ENCODE measurements at places on chromosomes 2 and 18.

- H3K27me3 ChIP-seq = no peaks in the 10 kb centered on the region
- H3K4me3 ChIP-seq = no peak overlapping the region
- DNase-seq = no peak
- no peak overlapping the region for H3K27ac ChIP-seq
- H3K4me1 ChIP-seq = no peaks in the 10 kb centered on the region
Observed at GRCh38 chr2:114631146-114631545, 188.7 kb downstream of the DPP10 start.

GRCh38 chr2:97991081-97991856, 4.5 kb downstream of the TMEM131 start:
- H3K27ac ChIP-seq = peak overlapping the region; percentile 72
- no peak for DNase-seq
- no peaks in the 10 kb centered on the region for H3K27me3 ChIP-seq

GRCh38 chr18:76234676-76235060, 260.4 kb downstream of the ZNF516 start:
- H3K4me3 ChIP-seq = no peak overlapping the region
- DNase-seq = no peak
- no peaks in the 10 kb centered on the region for H3K4me1 ChIP-seq
- no peaks in the 10 kb centered on the region for H3K36me3 ChIP-seq

GRCh38 chr18:57469884-57470283, 34.7 kb downstream of the ONECUT2 start:
- DNase-seq = no peak
- H3K36me3 ChIP-seq = no peaks in the 10 kb centered on the region
- no peak overlapping the region for H3K4me3 ChIP-seq
- H3K27ac ChIP-seq = no peak overlapping the region

GRCh38 chr18:76805221-76805620, 17.1 kb upstream of the ZNF236 start:
- no peak overlapping the region for H3K4me3 ChIP-seq
- H3K27ac ChIP-seq = no peak overlapping the region

- H3K4me3 ChIP-seq = no peak overlapping the region
- DNase-seq = no peak
- no peaks in the 10 kb centered on the region for H3K27me3 ChIP-seq
- no peaks in the 10 kb centered on the region for H3K4me1 ChIP-seq
- H3K36me3 ChIP-seq = no peaks in the 10 kb centered on the region
Observed at GRCh38 chr18:28846958-28847357, 670.0 kb upstream of the CDH2 start.

- no peaks in the 10 kb centered on the region for H3K4me1 ChIP-seq
- H3K27ac ChIP-seq = no peak overlapping the region
- no peaks in the 10 kb centered on the region for H3K36me3 ChIP-seq
- DNase-seq = no peak
- H3K4me3 ChIP-seq = no peak overlapping the region
- H3K27me3 ChIP-seq = peaks cover 7% of the 10 kb centered on the region
Observed at GRCh38 chr2:172783165-172783898, 47.7 kb downstream of the RAPGEF4 start.

GRCh38 chr2:216354306-216354705, 18.0 kb downstream of the MARCHF4 start:
- peaks cover 4% of the 10 kb centered on the region for H3K4me1 ChIP-seq
- no peak overlapping the region for H3K4me3 ChIP-seq
- H3K27ac ChIP-seq = no peak overlapping the region
- H3K36me3 ChIP-seq = no peaks in the 10 kb centered on the region
- H3K27me3 ChIP-seq = peaks cover 24% of the 10 kb centered on the region
- DNase-seq = no peak

DNA sequence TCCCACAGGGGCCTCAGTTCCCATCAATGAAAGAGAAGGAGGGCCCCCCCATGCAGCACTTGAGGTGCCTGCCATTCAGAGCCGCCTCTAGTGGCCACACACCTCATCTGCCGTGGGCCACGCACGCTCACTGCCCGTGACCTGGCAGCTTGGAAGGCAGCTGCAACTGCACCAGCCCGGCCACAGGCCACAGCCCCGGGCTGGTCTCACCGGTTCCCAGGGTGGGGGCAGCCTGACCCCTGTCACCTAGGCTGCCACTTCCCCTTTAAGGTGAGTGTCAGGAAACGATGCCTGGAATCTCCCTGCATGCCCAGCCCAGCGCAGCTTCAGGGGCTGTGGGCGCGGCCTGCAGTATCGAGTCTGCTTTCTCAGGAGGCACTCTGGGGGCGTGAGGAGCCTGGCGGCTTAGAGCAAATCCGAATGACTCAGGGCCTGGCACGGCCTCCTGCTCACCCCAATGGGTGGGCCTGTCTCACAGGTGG, 2.6 kb downstream of the MAB21L4 start:
- no peaks in the 10 kb centered on the region for H3K4me1 ChIP-seq
- H3K27me3 ChIP-seq = peaks cover 8% of the 10 kb centered on the region
- H3K36me3 ChIP-seq = no peaks in the 10 kb centered on the region
- H3K4me3 ChIP-seq = no peak overlapping the region
- DNase-seq = no peak

- no peak overlapping the region for H3K4me3 ChIP-seq
- peaks cover 12% of the 10 kb centered on the region for H3K4me1 ChIP-seq
- H3K27me3 ChIP-seq = no peaks in the 10 kb centered on the region
Observed at GRCh38 chr2:47003641-47004427, 88.2 kb upstream of the MCFD2 start.

- H3K27me3 ChIP-seq = no peaks in the 10 kb centered on the region
- H3K36me3 ChIP-seq = no peaks in the 10 kb centered on the region
Observed at GRCh38 chr18:60092073-60092472, 192.3 kb downstream of the PMAIP1 start.

GRCh38 chr2:160269365-160269764, 69.3 kb upstream of the ITGB6 start:
- peak overlapping the region; percentile 86 for H3K4me3 ChIP-seq
- H3K27ac ChIP-seq = peak overlapping the region; percentile 82
- H3K27me3 ChIP-seq = peaks cover 8% of the 10 kb centered on the region
- peaks cover 3% of the 10 kb centered on the region for H3K36me3 ChIP-seq
- peaks cover 15% of the 10 kb centered on the region for H3K4me1 ChIP-seq

- DNase-seq = no peak
- H3K27ac ChIP-seq = no peak overlapping the region
- H3K4me3 ChIP-seq = no peak overlapping the region
- H3K4me1 ChIP-seq = peaks cover 7% of the 10 kb centered on the region
- H3K27me3 ChIP-seq = no peaks in the 10 kb centered on the region
Observed at GRCh38 chr2:43333656-43334144, 107.3 kb upstream of the ZFP36L2 start.

DNA sequence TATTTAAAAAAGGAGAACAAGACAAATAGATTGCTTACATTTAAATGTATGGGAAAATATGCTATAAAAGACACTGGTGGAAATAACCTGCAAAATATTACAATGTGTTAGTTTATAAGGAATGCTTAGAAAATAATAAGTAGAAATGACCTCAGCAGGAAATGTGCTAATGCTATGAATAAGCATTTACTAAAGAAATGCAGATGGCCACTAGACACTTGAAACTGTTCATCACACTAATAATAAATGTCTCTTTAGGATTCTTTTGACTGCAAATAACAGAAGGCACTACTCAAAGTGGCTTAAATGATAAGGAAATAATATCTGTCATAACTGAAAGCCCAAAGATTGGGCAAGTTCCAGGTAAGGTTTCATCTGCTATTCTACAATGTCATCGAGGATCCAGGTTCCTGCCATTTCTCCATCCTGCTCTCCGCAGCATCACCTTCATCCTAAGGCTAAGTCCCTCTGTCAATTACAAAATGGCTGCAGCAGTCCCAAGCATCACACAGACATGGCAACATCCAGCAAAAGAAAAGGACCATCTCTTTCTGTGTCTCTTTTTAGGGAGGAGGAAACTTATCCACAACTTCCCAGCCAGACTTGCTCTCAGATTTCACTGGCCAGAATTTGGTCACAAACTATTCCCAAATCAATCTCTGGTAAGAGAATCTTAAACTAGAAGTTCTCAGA, 21.9 kb downstream of the METTL8 start:
- H3K27ac ChIP-seq = no peak overlapping the region
- peaks cover 18% of the 10 kb centered on the region for H3K4me1 ChIP-seq
- no peaks in the 10 kb centered on the region for H3K27me3 ChIP-seq
- DNase-seq = no peak

DNA sequence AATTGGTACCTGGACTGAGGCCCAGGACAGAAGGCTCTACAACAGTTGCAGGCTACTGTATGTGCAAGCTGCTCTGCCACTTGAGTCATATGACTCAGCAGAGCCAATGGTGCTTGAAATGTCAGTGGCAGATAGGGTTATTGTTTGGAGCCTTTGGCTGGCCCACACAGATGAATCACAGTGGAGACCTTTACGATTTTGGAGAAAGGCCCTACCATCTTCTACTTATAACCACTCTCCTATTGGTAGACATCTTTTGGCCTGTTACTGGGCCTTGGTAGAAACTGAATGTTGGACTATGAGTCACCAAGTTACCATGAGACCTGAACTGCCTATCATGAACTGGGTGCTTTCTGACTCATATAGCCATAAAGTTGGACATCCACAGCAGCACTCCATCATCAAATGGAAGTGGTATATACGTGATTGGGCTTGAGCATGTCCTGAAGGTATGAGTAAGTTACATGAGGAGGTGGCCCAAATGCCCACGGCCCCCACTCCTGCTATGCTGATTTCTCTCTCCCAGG, 88.9 kb upstream of the NRXN1 start:
- DNase-seq = no peak
- H3K27ac ChIP-seq = no peak overlapping the region
- no peak overlapping the region for H3K4me3 ChIP-seq

GRCh38 chr2:17610521-17610920, 70.0 kb downstream of the VSNL1 start:
- no peak overlapping the region for H3K4me3 ChIP-seq
- peaks cover 9% of the 10 kb centered on the region for H3K27me3 ChIP-seq
- H3K36me3 ChIP-seq = no peaks in the 10 kb centered on the region
- no peak for DNase-seq
- H3K27ac ChIP-seq = no peak overlapping the region

GRCh38 chr18:3691705-3692104, 241.7 kb downstream of the TGIF1 start:
- H3K4me3 ChIP-seq = no peak overlapping the region
- H3K36me3 ChIP-seq = peaks cover 1% of the 10 kb centered on the region
- H3K27ac ChIP-seq = no peak overlapping the region
- DNase-seq = no peak

GRCh38 chr2:133586978-133587377, 18.7 kb upstream of the NCKAP5 start:
- H3K36me3 ChIP-seq = no peaks in the 10 kb centered on the region
- H3K4me3 ChIP-seq = no peak overlapping the region
- H3K4me1 ChIP-seq = no peaks in the 10 kb centered on the region
- no peak for DNase-seq
- H3K27me3 ChIP-seq = peaks cover 8% of the 10 kb centered on the region

GRCh38 chr2:210169516-210170195, 1.6 kb downstream of the KANSL1L start:
- peaks cover 9% of the 10 kb centered on the region for H3K4me1 ChIP-seq
- peak overlapping the region; percentile 95 for H3K4me3 ChIP-seq
- H3K27ac ChIP-seq = peak overlapping the region; percentile 90
- H3K36me3 ChIP-seq = no peaks in the 10 kb centered on the region
- peaks cover 5% of the 10 kb centered on the region for H3K27me3 ChIP-seq
- DNase-seq = no peak

DNA sequence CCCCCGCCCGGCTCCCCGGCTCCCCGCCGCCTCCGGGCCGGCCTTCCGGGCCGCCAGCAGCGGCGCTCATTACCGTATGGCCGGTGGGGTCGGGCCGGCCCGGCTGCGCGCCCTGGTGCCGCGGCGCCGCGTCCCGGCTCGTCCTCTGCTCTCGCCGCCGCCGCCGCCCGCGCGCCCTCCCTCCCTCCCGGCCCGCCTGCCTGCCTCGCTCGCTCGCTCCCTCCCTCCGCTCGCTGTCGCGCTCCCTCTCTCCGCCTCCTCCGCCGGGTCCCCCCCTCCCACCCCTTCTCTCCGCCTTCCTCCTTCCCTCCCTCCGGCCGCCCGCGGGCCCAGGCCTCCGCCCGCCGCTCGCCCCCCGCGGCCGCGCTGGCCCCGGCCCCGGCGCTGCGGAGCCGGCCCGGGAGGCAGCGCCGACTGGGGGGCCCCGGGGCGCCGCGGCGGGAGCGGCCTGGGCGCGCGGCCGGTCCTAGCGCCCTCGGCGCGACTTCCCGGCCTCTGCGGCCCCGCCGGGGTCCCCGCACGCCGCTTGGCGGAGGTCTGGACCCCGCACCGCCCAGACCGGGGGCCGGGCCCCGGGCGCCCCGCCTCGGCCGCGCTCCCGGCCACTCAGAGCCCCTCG, at the start of gene DNMT3A:
DNMT3A (minus strand) TSS at position 173 of the 619 bp plus-strand sequence. CDS start 27,941 bp downstream, outside the sequence.
- peak within 1 kb of the TSS; percentile 90 for H3K27ac ChIP-seq
- H3K27me3 ChIP-seq = no peaks in the 10 kb centered on the region
- H3K4me1 ChIP-seq = peaks cover 10% of the 10 kb centered on the region

DNA sequence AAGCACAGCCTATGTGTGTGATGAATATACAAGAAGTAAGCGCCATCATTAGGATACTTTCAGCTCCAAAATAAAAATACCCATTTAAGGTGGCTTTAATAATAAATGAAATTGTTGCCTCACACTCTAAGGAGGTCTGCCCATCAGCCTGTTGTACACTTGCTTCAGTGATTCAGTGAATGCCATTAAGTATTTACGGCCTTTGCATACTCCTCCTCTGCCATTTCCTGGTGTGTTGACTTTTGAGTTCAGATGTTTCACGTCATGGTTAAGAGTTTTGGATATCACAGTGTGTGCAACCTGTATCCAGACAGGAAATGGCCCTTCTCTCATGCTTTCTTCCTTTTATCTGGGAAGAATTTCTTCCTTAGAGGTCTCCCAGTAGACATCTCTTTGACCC, 38.6 kb upstream of the SNORC start:
- H3K27ac ChIP-seq = peak overlapping the region; percentile 54
- H3K4me1 ChIP-seq = no peaks in the 10 kb centered on the region
- peaks cover 34% of the 10 kb centered on the region for H3K36me3 ChIP-seq
- no peak overlapping the region for H3K4me3 ChIP-seq
- H3K27me3 ChIP-seq = no peaks in the 10 kb centered on the region

- DNase-seq = no peak
- no peaks in the 10 kb centered on the region for H3K27me3 ChIP-seq
- H3K4me1 ChIP-seq = peaks cover 16% of the 10 kb centered on the region
Observed at GRCh38 chr18:76923485-76924085, 101.2 kb downstream of the ZNF236 start.

GRCh38 chr18:68220458-68220857, 494.4 kb downstream of the TMX3 start:
- no peaks in the 10 kb centered on the region for H3K36me3 ChIP-seq
- H3K4me3 ChIP-seq = no peak overlapping the region
- no peaks in the 10 kb centered on the region for H3K4me1 ChIP-seq
- no peaks in the 10 kb centered on the region for H3K27me3 ChIP-seq

- no peak for DNase-seq
- no peaks in the 10 kb centered on the region for H3K27me3 ChIP-seq
- peaks cover 38% of the 10 kb centered on the region for H3K4me1 ChIP-seq
- peaks cover 5% of the 10 kb centered on the region for H3K36me3 ChIP-seq
- peak overlapping the region; percentile 50 for H3K4me3 ChIP-seq
Observed at GRCh38 chr18:9147440-9148202, 11.0 kb downstream of the ANKRD12 start.

DNA sequence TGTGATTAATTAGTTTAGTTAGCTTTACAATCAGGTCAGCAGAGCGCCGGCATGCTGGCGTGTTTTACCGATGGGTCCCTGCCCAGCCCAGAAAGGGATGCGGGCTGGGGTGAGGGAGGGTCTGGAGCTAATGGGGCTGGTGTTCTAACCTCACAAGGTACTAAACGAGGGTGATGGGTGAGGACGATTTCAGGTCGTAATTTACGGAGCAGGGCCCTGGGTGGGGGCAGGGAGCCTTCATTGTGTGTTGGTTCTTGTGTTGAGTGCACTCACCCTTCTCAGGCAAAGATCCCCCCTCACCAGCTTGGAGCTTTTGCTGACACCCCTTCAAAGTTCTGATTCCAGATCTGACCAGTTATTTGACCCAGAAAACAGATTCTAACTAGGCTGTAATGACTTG, 39.5 kb downstream of the PTGR3 start:
- no peaks in the 10 kb centered on the region for H3K36me3 ChIP-seq
- no peaks in the 10 kb centered on the region for H3K27me3 ChIP-seq
- no peak for DNase-seq
- peaks cover 18% of the 10 kb centered on the region for H3K4me1 ChIP-seq
- no peak overlapping the region for H3K27ac ChIP-seq

Data from memory B cell (primary cell).